Stimulated activated CD8-positive, alpha-beta memory T cell treated with anti-CD3 and anti-CD28 coated beads, Interleukin-7, amount 100 ng/mL, for 1 hour (primary cell): ENCODE measurements at places on chromosomes 4 and X.

GRCh38 chrX:83416273-83416672, 91.8 kb upstream of the POU3F4 start:
- no peak for DNase-seq

DNA sequence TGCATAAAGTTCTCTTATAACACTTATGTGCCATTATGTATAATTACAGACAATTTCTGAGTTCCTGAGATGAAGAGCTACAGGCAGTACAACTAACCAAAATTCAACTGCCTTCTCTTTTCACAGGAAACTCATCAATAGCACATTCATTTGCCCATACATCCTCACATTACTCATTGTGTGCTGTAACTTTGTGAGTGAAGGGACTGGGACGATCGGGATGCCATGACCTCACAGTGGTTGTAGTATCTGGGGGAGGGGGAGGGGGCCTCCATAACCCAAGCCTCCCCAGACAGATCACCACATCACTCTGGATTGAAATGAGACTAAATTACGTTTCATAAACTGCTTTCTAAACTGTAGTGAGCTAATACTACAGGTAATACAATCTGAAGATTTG, 60.7 kb downstream of the ABCG2 start:
- DNase-seq, result no peak

DNA sequence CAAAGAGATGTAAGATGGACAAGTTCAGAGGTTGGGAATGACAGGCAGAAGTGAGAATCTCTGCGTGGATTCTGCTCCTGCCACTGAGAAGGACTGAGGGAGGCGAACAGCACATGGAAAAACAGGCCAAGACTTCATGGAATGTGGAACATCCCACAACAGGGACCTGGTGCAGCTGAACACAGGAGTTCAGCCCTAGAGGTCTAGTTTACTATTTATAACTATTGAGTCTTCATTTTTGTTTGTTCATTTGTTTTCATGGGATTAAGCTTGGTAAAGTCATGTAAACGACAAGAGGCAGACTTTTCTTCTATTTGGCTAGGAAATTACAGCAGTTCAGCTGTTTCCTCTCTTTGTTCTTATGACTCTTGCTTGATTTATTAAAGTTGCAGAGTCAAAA, 234.5 kb downstream of the MAML3 start:
- no peak for DNase-seq

- no peak for DNase-seq
Measured at GRCh38 chr4:40484346-40485090, 145.1 kb downstream of the RBM47 start.

- no peak for DNase-seq
Measured at GRCh38 chr4:52883707-52884669, 21.9 kb downstream of the RASL11B start.

GRCh38 chrX:20139966-20140365, 1.7 kb downstream of the EIF1AX start:
- no peak for DNase-seq

GRCh38 chr4:48295116-48295515, 25.5 kb upstream of the TEC start:
- no peak for DNase-seq

DNA sequence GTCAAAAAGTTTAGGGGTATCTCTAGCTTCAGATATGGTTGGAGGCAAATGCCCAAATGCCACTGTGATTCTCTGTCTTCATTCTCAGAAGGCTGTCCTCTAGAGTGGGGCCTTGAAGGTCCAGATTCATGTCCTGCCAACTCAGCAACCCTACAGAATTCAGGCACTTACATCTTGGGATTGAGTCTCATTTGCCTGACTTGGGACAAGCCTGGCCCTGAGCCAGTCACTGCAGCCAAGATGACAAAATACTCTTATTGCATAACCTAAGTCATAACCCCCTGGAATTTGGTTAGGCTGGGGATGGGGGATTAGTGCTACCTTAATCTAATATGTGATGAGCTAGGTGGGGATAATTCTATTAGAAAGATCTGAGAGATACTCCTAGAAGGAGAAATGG, 100.5 kb downstream of the AREG start:
- DNase-seq, result no peak

GRCh38 chr4:138835832-138836533, 179.6 kb upstream of the NOCT start:
- DNase-seq, result no peak

DNA sequence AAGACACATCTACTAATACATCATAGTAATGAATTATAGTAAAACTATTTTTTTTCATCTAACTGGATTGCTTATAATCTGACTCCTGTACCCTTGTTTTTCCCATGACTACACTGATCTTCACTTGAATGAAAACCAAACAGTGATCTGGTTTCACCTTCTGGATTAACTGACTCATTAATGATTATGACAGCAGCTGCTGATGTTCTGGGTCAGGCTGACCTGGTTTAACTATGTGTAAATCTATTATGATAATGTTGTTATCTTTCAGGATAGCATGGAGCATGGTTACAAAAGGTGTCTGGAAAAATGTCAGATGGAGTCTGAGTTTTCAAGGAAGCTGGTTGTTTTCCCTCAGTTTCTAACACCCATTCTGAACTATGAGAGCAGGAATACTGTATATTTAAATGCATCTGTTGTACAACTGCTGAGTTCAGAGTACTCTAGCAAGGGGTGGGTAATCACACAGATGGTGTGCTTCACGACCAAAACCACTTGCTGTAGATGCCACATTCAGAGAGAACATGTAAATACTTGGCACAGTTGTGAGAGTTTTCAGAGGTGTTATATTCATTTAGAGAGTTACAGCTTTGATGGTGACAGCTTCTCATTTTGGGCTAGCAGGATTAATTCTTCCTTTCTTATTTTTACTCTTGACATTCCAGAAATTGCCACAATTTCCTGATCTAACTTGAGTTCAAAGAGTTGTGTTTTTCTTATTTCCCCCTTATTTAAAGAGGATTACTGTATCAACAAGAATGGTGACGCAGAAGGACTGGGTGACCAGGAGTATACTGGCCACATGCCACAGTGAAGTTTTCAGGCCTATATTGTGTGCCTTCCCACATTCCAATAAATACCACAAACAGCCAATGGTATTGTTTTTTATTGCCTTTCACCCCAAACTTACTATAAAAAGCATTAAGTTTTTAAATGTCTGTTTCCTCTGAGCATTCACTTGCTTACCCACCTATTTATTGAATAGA, 249.7 kb upstream of the TET2 start:
- DNase-seq, result no peak

- no peak for DNase-seq
Measured at GRCh38 chr4:61555789-61556188, 355.7 kb downstream of the ADGRL3 start.

GRCh38 chr4:3338976-3339531, 46.2 kb downstream of the RGS12 start:
- DNase-seq, result no peak

DNA sequence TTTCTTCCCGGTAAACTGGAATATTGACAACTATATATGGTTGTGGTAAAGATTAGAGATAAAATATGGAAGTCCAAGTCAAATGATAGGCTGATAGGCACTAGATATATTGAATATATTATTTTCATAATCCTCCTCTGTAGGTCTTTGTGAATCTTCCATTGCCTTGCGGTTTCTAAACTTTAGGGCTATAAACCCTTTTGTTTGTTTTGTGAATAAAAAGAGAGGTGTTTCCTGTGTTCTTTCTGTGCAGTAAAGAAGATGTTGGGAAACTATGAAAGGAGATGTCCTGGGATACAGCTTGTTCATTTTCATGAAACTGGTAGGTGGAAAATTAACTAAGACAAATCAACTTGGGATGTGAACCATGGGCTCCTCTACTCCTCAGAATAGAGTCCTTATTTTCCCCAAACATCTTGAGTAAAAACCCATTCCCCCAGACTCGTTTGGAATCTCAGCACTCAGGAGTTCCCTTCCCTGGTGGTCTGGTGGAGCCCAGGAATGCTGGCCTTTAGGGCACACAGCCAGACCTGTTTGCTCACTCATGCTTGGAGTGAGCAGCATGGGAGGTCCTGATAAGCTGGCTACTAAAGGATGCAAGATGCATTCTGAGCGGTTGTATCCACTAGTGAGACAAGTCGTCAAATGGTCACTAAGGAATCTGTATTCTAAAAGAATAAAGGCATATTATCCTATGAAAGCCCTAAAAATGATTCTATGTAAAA, 22.2 kb downstream of the PRDM8 start:
- no peak for DNase-seq

GRCh38 chr4:171621646-171622045, 191.6 kb upstream of the GALNTL6 start:
- no peak for DNase-seq

DNA sequence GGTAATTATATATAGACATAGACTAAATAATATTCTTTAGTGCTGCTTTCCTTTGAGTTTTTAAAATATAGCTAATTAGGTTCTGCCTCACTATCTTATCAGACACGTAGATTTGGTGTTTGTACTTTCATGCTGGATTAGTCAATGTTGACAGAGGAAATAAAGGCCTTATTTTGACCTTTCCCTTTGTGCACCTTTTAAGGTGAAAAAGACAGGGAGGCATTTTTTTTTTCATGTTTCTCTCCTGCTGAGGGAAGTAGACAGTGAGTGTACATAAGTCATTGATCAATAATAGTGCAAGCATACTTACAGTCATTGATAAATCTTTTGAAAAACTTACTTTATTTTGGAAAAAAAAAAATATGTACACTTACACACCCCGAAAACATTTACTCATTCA, 467.8 kb downstream of the GRXCR1 start:
- no peak for DNase-seq

GRCh38 chrX:19576742-19577141, 61.4 kb upstream of the MAP3K15 start:
- DNase-seq, result no peak

GRCh38 chr4:173012608-173013007, 156.0 kb upstream of the GALNT7 start:
- no peak for DNase-seq

DNA sequence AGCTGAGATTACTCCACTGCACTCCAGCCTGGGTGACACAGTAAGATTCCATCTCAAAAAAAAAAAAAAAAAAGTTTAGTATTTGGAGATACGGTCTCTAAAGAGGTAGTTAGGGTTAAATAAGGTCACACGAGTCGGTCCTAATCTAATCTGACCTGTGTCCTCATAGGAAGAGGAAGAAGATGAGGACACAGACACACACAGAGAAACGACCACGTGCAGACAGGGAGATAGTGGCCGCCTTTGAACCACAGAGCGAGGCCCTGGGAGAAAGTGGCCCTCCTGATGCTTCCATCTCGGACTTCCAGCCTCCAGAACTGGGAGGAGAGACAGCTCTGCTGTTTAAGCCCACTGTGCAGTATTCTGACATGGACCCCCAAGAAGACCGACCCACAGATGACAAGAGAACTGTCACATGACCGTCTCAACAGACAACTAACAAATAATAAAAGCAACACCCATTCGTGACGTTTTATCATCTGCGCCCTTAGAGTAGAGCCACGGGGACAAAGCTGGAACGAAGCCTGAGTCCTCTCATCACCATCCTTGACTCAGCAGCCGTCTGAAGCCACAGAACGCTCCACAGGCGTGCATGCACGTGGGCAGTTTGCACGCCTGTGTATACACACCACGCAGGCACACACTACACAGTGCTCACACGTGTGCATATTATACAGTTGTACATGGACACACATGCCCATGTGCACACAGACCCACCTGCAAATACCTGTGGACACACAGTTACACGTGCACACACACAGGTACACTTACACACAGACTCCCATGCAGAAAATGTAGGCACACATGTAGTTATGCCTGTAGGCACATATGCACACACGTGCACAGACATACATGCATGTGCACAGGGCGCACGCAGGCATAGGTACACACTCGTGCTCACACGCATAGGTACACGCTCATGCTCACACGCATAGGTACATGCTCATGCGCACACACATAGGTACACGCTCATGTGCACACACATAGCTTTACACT, 51.7 kb downstream of the FAM53A start:
- no peak for DNase-seq

- peak; percentile 1 for DNase-seq
Measured at GRCh38 chr4:105061136-105061696, 85.5 kb upstream of the TET2 start.

DNA sequence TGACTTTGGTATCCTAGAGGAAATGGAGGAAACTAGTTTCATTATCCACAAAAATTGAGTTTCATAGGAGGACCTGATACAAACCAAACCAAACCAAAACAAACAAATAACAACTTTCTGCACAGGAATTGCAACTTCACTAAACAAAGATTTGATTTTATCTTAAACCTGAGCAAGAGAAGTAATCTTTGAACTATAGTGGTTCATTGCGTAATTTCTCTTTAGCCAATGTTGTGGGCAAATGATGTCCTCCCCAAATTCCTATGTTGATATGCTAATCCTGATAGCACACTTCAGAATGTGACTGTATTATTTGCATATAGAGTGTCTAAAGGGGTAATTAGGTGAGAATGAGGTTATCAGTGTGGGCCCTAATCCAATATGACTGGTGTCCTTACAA, 102.4 kb downstream of the CAMK2D start:
- no peak for DNase-seq

- DNase-seq, result no peak
Measured at GRCh38 chr4:113481820-113482219, 279.7 kb downstream of the CAMK2D start.

DNA sequence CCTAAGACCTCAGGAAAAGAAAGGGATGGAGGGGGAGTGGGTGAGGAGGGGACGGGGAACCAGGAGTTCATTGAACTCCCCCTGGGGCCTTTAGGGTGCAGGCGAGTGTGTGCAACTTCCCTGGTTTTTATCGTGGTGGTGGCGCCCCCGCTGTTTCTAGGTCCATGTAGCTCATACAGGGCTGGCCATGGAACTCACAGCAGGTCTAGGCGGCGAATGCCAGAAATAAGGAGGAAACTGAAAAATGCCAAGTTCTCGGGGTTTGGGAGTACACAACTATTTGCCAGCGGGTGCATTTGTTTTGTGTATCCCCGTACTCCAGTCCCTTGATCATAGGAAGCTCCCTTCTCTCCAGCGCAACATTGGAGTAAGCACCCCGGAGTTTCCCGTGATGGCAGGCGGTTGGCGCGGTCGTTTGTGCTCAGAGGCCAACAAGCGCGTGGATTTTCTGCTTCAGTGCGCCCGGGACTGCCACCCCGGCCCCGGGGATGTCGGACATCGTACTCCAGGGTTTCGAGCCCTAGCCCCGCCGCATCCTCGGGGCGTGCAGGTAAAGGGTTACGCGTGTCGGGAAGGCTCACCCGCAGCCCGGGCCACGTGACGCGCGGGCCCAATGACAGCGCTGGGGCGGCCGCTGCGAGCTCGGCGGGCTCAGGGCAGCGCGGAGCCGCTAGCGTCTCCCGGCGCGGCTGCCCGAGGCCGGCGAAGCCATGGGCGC, 208.9 kb downstream of the NWD2 start:
- no peak for DNase-seq

GRCh38 chr4:142355421-142355930, 490.6 kb downstream of the INPP4B start:
- DNase-seq, result no peak

- DNase-seq, result no peak
Measured at GRCh38 chrX:2705046-2705832, 14.1 kb downstream of the CD99 start.

DNA sequence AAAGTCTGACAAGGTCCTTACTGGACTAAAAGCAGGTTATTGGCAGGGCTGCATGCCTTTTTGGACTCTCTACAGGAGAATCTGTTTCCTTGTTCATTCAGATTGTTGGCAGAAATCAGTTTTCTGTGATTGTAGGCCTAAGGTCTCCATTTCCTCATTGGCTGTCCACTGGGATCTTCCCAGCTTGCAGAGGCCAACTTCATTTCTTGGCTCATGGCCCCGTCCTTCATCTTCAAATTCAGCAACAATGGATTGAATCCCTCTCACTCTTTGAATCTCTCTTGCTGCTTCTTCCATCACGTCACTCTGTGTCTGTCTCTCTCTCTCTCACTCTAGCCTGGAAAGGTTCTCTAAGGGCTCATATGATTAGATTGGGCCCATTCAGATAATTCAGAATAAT, 14.9 kb upstream of the GLUD2 start:
- DNase-seq, result no peak
